ENCODE measurements at places on chromosomes 1 and 21. TPM values are rescaled to one million over a fixed set of nuclear protein-coding genes. Genes with fewer than 3 reads are reported as not detected.

DNA sequence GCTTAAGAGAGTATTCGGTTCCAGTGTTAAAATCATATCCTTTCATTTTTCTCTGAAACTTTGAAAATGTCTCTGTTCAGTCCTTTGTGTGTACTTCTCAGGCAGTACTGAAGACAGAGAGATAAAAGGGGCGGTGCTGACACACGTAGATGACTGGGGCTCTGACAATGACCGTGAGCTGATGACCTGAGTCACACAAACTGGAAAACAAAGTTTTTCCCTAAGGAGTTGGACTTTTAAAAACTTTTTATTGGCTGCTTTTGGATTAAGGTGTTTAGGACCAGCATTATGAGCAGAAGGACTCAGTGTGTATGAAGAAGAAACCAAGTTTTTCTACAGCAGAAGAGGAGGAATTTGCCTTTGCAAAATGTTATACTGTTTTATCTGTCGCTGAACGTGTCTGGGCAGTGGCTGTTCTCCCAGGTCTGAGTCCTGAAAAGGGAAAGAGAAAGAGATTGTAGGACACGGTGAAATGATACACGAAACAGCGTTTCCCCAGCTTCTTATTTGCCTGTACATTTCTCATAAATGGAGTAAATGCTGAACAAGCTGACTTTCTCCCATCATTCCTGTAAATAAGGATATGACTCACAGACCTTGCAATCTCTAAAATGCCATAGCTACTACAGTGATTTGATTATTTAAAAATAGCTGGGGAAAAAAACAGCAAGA, 51.5 kb downstream of the MAP3K7CL start:
- peak overlapping the region; percentile 97 for H3K27ac ChIP-seq
- H3K4me1 ChIP-seq = peaks cover 6% of the 10 kb centered on the region
- no peaks in the 10 kb centered on the region for H3K27me3 ChIP-seq
- H3K4me3 ChIP-seq = peak overlapping the region; percentile 30

DNA sequence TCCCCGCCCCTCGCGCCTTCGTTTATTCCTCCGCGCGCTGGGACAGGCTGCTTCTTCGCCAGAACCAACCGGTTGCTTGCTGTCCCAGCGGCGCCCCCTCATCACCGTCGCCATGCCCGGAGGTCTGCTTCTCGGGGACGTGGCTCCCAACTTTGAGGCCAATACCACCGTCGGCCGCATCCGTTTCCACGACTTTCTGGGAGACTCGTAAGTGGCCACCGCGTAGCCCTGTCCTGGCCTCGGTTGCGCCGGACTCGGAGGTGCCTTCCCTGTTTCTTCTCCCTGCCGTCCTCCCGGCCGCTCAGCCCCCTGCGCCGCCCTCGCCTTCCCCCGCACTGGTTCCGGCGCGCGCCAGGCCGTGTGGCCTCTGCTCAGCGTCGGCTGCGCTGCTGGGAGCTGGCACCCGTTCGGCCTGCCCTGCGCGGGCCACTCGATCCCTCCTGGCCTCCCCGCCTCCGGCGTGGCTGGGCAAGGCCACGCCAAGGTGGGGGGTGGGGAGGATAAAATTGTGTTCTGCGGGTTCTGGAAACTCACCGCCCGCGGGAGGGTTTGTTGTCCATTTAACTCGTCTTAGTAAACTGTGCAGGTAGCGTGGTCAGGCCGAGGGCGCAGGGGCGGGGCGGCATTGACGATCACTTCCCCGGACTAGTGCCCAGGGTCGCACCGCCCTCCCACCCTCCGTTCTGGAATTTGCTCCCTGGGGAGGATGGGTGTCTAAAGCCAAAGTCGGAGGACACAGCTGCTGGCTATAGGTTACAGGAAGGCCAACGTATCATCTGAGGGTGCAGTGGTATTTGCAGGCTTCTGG, at the start of gene PRDX6:
TSS of gene PRDX6 (plus strand) at position 50 of the 808 bp plus-strand sequence. CDS start at position 113, 63 bp downstream.
- no peaks in the 10 kb centered on the region for H3K27me3 ChIP-seq
- H3K4me3 ChIP-seq = peak within 1 kb of the TSS; percentile 91
- peaks cover 12% of the 10 kb centered on the region for H3K4me1 ChIP-seq

The SERPINC1 gene
- polyA plus RNA-seq = 0.06 TPM

DNA sequence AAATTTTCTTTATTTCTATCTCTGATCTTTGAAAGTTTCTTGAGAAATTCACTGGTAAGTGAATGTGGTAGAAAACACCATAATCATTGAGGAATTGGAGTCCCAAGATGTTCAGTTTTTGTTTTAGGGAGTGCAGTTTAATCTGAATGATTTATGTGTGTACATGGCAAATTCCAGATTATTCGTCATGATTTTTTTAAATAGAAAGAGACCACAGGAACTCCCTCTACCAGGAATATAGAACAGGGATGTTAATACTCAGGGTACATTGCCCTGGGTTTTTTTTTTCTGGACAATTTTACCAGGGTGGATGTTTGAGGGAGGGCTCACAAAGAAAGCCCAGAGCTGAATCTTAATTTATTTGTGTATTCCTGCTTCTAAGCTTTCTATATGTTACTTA, 109.0 kb downstream of the VPS13D start:
- H3K4me3 ChIP-seq = no peak overlapping the region
- no peak for DNase-seq
- no peaks in the 10 kb centered on the region for H3K4me1 ChIP-seq

DNA sequence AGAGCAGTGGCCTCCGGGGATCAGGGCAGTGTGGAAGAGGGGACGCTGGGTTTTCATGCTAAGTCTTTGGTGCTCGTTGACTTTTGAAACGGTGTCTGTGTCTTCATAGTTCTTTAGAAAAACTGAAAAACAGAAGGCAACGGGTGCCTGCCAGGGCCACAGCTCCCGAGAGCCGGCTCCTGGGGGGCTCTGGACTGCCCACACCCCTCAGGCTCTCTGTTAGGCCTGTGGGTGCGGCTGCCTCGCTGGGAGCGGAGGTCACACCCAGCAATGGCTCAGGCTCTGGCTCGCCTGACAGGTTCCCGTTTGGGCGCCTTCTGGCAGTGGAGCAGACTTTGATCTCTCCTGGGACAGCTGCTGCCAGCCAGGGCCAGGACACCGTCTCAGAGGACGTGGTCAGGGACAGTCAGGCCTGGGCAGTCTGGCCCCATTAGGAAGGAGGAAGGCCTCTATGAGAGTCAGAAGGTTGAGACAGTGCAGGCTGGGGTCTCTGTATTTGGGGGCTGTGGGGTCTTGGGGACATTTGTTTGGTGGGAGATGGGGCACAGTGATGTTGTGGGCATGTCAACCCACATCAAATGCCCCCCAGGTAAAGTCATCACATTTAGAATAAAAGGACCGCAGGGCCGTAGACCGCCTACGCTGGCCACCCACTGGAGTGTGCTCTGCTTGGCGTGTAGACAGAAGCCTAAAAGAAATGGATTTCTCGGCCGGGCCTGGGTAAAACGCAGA, 5.6 kb downstream of the ARHGEF16 start:
- H3K27ac ChIP-seq = no peak overlapping the region
- no peaks in the 10 kb centered on the region for H3K27me3 ChIP-seq
- no peak for DNase-seq

DNA sequence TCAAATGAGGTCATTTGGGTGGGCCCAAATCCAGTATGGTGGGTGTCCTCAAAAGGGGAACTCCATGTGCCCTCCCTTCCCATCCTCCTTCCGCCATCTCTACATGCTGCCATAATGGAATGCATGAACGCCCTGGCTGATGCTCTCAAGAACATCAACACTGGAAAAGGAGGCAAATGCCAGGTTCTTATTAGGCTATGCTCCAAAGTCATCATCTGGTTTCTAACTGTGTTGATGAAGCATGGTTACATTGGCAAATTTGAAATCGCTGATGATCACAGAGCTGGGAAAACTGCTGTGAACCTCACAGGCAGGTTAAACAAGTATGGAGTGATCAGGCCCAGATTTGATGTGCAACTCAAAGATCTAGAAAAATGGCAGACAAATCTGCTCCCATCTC, 16.6 kb upstream of the TRIM45 start:
- H3K27me3 ChIP-seq = no peaks in the 10 kb centered on the region
- no peak for DNase-seq
- H3K4me3 ChIP-seq = no peak overlapping the region

The AGT gene
- polyA plus RNA-seq = 0.38 TPM

- H3K27ac ChIP-seq = no peak overlapping the region
- no peaks in the 10 kb centered on the region for H3K4me1 ChIP-seq
- no peak for DNase-seq
- H3K4me3 ChIP-seq = no peak overlapping the region
These were observed 17.1 kb downstream of the SCAF4 start for GRCh38 chr21:31714741-31715365.

- no peak overlapping the region for H3K4me3 ChIP-seq
- H3K36me3 ChIP-seq = no peaks in the 10 kb centered on the region
- DNase-seq = no peak
- no peaks in the 10 kb centered on the region for H3K27me3 ChIP-seq
- H3K27ac ChIP-seq = no peak overlapping the region
These were observed 29.8 kb downstream of the GPA33 start for GRCh38 chr1:167060141-167061072.

The MMP23B gene
- polyA plus RNA-seq = 0.89 TPM

The ERICH3 gene
- not detected for polyA plus RNA-seq

The CIART gene
- polyA plus RNA-seq = 15.3 TPM

The ODR4 gene
- 13.0 TPM for polyA plus RNA-seq

DNA sequence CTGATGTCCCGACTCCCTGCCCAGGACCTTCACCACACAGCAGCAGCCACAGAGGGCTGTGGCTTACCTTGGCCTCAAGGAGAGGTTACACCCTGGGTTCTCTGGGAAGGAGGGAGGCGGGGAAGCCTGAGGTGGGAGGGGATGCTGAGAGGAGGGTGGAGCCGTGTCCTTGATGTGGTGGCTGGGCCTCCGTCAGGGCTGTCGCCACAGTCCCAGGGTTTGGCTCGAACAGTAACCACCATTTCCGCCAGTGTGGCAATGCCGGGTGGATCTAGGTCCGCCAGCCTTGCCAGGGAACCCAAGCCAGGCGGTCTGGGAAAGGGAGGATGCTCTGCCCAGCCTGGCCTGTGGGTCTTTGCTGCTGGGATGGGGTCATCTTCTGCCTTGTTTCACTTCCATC, 18.4 kb upstream of the CDCA8 start:
- no peaks in the 10 kb centered on the region for H3K36me3 ChIP-seq
- H3K27ac ChIP-seq = no peak overlapping the region
- no peaks in the 10 kb centered on the region for H3K4me1 ChIP-seq

GRCh38 chr1:37657620-37658412, 23.1 kb upstream of the RSPO1 start:
- H3K4me3 ChIP-seq = no peak overlapping the region
- H3K4me1 ChIP-seq = no peaks in the 10 kb centered on the region
- no peak for DNase-seq
- no peaks in the 10 kb centered on the region for H3K27me3 ChIP-seq
- H3K36me3 ChIP-seq = no peaks in the 10 kb centered on the region
- H3K27ac ChIP-seq = no peak overlapping the region

DNA sequence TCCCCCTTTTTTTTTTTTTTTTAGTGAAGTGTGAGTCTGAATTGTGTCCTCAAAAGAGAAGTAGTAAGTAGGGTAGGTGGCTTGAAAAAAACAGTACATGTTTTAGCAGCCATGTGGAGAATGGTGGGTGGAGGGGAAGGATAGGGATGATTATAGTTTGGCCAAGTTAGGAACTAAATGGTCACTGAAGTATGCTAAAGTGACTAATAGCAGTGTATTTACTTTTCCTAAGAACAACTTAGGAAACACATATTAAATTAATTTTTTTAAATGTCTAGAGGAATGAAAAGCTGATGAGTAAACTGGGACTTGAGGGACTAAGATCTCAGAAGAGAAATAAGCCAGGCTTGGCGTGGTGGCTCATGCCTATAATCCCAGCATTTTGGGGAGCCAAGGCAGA, 55.5 kb downstream of the PLA2G4A start:
- peak; percentile 54 for DNase-seq
- no peak overlapping the region for H3K27ac ChIP-seq
- H3K27me3 ChIP-seq = no peaks in the 10 kb centered on the region
- no peaks in the 10 kb centered on the region for H3K36me3 ChIP-seq
- H3K4me3 ChIP-seq = no peak overlapping the region

The PGLYRP3 gene
- polyA plus RNA-seq = not detected

GRCh38 chr1:212819726-212820125, 27.7 kb downstream of the SPATA45 start:
- H3K27ac ChIP-seq = no peak overlapping the region
- no peaks in the 10 kb centered on the region for H3K36me3 ChIP-seq
- H3K4me3 ChIP-seq = no peak overlapping the region

The LINGO4 gene
- polyA plus RNA-seq = not detected

DNA sequence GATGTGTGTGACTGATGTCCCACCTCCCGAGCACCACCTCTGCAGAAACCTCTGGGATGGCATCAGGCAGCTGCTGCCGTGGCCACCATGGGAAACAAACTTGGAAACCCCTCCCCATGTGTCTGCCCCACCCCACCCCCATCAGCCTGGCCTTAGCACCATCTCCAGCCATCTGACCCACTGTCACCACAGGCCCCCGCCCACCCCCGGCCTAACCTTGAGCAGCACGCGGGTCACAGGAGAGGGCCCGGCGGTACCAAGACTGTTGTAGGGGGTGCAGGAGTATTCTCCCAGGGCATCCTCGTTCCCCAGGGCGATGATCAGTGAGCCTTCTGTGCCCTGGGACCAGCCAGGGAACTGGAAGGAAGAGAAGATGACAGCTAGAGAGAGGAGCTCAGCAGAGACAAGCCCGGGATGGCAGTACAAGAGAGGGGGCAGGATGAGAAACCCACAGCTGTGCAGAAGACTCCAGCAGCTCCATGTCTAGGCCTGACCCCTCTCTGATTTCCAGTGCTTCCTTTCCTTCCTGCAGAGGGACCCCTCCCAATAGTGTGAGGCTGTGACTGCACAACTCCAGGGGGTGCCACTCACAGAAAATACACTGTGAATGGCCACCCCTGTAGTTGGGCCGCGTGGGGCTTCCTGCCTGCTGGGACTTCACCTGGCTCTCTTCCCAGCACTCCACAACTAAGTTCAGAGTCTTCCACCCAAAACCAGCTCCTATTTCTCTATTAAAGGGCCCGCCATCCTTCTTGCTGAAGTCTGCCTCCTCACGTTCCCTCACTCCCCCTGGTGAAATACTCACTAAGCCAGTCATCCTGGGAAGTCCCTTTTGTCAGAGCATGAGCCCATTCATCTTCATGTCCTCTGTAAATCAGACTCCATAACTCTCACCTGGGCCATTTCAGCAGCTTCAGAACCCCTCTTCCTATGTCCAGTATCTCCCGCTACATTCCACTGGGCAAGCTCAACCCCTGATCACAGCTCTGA, 7.3 kb upstream of the TAGLN2 start:
- no peaks in the 10 kb centered on the region for H3K4me1 ChIP-seq
- DNase-seq = no peak
- H3K27ac ChIP-seq = no peak overlapping the region
- H3K4me3 ChIP-seq = no peak overlapping the region

DNA sequence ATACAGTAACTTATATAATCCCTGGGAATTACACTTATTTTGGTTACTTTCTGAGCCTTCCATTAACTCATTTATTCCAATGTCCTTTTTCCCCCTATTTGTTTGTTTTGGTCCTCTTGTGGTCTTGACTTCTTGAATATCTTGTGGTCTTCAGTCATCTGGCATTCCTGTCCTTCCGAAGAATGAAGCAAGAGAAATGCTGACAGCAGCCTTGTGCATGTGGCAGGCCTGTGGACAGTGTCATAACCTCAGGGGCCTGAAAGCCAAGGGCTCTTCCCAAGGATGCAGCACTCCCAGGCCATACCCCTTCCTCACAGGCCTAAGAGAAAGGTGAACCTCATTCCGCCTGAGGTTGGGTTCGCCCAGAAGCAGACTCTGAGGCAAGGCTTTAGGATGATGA, 470.2 kb downstream of the DISC1 start:
- H3K36me3 ChIP-seq = no peaks in the 10 kb centered on the region
- DNase-seq = no peak
- no peak overlapping the region for H3K27ac ChIP-seq
- H3K27me3 ChIP-seq = no peaks in the 10 kb centered on the region
- H3K4me1 ChIP-seq = no peaks in the 10 kb centered on the region
- H3K4me3 ChIP-seq = no peak overlapping the region

GRCh38 chr1:171140956-171141687, 44.0 kb upstream of the FMO2 start:
- H3K4me3 ChIP-seq = no peak overlapping the region
- H3K27ac ChIP-seq = peak overlapping the region; percentile 80
- no peaks in the 10 kb centered on the region for H3K36me3 ChIP-seq
- DNase-seq = peak; percentile 27
- peaks cover 20% of the 10 kb centered on the region for H3K4me1 ChIP-seq
